SK-N-MC (cell line): ENCODE measurements at places on chromosomes 12 and 14.

DNA sequence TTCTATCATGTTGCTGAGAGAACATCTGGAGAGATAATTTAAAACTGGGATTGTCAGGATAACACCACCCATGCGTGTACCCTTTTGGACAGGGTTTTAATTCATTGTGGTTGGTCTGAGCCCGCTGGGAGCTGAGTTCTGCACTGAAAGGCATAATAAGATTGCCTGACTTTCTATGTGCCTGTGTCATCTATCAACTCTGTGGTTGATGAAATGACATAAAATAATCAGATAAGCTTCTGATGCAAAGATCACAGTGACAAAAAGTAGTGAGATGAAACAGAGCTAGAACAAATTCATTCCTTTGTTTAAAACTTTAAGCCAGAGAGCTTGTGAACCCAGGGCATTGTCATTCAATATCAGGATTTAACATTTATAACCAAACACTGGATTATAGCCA lies 98.7 kb downstream of the BBS10 start:
- DNase-seq: no peak

- no peak for DNase-seq
These were observed 4.7 kb upstream of the EPYC start for GRCh38 chr12:91009319-91009950.

DNA sequence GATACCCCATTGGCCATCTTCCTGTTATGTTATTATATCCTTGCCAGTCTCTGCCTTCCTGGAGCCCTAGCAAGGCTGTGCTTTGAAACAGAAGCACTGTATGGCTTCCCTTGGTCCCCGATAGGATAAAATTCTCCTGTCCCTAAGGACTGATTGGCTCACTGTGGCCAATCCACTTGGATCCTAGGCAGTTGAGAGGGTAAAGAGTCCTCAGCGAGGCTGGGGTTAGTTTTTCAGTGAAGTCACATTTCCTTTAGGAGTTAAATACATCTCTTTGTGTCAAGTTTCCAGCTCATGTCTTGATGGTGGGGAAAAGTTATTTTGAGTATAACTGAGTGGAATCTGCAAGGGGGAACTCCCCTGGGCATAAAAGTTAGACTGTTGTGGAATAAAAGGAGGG lies 7.3 kb downstream of the AACS start:
- DNase-seq: no peak

DNA sequence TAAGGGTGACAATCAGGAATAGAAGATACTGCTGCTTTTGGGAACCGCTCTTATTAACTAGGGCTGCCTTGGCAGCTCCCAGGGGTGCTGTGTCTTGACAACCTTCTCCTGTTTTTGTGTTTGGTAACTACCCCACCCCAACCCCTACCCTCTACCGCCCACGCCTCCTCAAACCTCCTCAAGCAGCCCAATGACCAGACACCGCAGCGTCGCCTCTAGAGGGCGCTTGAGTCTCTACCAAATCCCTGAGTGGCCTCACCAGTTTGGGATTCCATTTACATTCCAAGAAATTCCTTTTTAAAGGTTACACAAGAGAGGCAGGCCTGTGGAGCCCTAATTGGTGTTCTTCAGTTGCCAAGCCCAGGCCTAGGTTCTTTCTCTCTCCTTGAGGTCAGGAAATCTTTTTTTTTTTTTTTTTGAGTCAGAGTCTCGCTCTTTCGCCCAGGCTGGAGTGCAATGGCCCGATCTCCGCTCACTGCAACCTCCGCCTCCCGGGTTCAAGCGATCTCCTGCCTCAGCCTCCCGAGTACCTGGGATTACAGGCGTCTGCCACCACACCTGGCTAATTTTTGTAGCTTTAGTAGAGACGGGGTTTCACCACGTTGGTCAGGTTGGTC lies 72.4 kb upstream of the USP44 start:
- peak; percentile 35 for DNase-seq

DNA sequence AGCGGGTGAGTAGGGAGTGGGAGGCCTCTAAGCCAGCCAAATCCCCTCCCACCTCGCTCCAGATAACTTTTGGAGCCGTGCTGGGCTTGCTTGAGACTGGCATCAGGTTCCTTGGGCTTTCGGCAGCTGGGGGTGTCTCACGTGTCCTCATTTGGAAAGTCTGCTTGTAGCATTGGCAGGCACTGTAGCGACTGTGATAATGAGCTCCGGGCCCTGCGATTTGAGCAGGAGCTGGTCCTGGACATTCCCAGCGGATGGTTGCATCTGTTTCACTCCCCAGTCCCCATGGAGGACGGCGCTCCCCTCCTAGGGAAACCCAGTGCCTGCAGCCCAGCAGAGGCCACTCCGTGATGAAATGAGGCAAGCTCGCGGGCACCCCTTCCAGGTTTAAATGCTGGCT lies 49.4 kb downstream of the DGLUCY start:
- no peak for DNase-seq

GRCh38 chr14:94036313-94037167 lies 10.4 kb downstream of the OTUB2 start:
- DNase-seq: no peak

DNA sequence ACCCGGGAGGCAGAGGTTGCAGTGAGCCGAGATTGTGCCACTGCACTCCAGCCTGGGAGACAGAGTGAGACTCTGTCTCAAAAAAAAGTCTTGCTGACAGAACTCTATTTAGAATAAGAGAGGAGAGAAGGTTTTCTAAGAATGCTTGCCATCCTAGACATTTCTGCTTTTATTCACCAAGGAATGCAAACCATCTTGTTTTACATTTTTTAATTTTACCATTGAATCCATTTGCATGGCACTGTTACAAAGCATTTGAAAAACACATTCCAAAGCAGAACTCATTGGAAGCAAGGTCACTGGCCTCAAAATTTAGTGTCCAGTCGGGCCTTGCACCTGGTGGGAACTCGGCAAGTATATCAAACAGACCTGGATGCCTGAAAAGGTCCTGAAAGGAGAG lies 44.2 kb upstream of the RASSF3 start:
- DNase-seq: no peak

GRCh38 chr12:26701604-26702215 lies 131.3 kb downstream of the ITPR2 start:
- no peak for DNase-seq
